ENCODE measurements at places on chromosomes 3 and 15.

- no peak for DNase-seq
These were observed 37.9 kb downstream of the ACP3 start for GRCh38 chr3:132354916-132355702.

DNA sequence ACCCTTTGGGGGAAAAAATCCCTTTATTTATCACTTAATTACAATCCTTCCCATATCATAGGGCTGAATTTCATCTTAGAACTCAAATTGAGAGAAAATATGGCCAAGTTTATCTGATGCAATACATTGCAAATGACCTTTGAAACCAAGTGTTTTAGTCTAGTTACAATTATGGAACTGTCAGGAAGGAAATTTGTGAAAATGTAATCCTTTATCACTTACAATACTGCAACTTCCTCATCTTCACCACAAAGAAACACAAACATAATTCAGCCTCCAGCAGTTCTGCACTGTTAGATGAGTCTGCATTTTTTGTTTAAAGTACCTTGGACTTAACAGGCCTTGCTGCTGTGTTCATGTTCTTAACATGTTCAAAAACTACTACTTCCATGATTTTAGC is 4.6 kb downstream of the CCPG1 start:
- peak; percentile 82 for DNase-seq

GRCh38 chr3:11582191-11582968 is 61.3 kb downstream of the VGLL4 start:
- DNase-seq: no peak

DNA sequence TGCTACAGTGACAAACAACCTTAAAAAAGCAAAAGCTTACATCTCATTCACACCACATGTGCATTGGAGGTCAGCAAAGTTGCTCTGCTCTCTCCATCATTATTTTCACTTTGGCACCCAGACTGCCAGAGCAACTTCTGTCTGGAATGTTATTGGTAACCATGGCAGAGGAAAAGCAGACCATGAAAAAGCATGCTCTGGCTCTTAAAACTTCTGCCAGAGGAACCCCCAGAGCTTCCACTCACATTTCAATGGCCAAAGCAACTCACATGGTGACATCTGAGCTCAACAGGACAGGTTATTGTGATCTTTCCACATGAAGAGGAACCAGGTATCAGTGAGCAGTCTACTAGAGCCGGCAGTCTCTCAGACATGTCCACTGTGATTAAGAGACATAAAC is 21.9 kb upstream of the FRMD5 start:
- no peak for DNase-seq

- no peak for DNase-seq
These were observed 9.1 kb upstream of the HHATL start for GRCh38 chr3:42711491-42712343.

DNA sequence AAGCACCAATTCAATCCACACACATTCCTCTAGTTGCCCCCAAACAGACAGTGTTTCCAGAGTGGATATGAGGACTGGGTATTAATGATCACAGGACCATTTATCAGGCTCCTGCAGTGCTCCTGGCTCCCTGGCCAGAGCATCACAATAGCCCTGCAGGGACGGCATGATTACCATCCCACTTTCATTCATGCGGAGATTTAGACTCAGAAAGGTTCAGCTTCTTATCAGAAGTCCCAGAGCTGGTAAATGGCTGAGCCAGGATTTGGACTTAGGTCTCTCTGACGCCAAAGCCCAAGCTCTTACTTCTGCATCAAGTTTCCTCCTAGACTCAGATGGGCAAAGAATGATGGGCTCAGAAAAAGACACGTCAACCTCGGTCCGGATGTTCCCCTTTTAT is 2.9 kb upstream of the EPHB3 start:
- no peak for DNase-seq

- DNase-seq: no peak
These were observed 94.0 kb downstream of the CORO2B start for GRCh38 chr15:68672781-68673205.

GRCh38 chr3:133925960-133926735 is 30.5 kb upstream of the RAB6B start:
- no peak for DNase-seq

GRCh38 chr3:12462159-12462947 is 21.9 kb upstream of the TSEN2 start:
- peak; percentile 78 for DNase-seq

GRCh38 chr3:68878322-68878721 is 54.0 kb downstream of the TAFA4 start:
- no peak for DNase-seq

DNA sequence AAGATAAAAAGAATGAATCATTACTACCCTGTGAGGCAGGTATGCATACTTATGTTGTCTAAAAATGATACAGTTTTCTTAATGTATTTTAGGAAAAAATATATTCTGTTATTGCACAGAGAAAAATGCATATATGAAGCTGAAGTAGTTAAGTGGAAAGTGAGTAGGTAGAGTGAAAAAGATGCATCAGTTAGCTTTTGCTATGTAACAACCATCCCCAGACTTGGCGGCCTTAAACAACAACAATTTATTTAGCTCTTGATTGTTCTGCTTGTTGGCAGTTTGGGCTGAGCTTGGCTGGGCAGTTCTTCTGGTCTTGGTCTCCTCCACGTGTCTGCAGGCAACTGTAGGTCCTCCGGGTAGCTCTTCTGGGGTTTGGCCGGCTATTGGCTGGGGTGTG is 45.7 kb downstream of the SLC6A6 start:
- DNase-seq: no peak

Data from CD14-positive monocyte (primary cell).